ENCODE measurements at places on chromosomes 11 and 22. TPM values are rescaled to one million over a fixed set of nuclear protein-coding genes. Genes with fewer than 3 reads are reported as not detected.

DNA sequence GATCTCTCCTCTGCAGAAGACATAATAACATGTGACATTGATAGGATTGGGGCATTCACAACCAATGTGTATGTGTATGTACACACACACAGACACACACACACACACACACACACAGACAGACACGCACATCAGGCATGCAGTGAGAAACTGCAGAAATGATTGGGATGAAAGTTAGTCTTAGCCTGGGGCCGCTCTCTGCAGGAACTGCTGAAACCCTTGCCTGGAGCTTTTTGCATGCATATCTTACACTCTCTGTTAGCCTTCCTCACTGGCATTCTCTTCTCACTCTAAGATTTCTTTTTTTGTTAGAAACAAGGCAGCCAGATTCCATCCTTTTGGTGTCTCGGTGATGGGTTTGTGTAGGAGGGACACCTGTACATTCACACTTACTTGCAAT, 337.9 kb downstream of the NELL1 start:
- peak; percentile 14 for DNase-seq

DNA sequence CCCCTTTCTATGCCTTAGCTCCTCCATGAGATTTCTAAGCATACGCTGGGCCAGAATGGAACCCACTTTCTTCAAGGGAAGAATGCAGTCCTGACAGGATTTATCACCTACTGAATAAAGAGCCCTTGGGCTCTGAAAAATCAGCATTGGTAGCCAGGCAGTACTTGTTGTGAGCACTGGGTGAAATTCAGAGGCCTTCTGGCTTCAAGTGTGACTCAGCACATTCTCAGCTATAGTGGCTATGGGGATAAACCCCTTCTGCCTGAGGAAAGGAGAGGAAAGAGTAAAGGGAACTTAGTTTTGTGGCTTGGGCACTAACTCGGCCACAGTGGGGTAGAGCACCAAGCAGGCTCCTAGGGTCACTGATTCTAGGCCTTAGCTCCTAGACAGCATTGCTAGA, 574.8 kb downstream of the JRKL start:
- DNase-seq, result no peak

DNA sequence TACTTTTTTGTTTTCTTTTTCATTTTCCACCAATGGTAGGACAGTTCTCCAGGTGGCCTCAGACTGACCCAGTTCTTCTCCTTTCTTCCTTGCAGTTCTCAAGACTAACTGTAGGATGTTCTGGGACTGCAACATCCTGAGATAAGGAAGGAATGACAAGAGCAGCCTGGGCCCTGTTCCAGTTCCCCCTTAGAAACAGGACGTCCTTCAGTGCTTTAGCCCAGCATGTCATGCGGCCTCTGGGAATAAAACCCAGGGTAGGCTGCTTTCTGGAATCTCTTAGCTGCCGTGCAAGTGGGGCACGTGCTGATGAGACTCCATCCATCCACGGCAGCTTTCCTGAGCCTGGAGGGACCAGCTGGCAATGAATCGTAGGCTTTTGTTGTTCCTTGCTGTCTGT, 24.0 kb upstream of the CADM1 start:
- no peak for DNase-seq

GRCh38 chr11:126700768-126701519, 299.6 kb downstream of the KIRREL3 start:
- no peak for DNase-seq

DNA sequence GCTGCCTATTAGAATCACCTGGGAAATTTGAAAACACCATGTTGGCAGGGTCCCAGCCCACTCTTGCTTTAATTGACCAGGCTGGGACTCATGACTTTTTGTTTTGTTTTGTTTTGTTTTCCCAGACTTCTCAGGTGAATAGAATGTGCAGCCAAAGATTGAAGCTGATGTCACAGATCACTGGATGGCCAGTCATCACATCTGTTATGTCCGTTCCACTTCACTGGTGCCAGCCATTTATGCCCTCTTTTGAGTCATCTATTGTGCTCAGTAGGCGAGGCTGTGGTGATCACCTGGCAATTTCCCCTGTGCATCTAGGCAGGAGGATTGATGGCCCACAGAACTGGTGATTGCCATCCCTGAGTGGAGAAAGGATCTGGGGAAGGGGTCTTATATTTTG, 297.3 kb downstream of the INSC start:
- DNase-seq, result no peak

- DNase-seq, result no peak
These were observed 159.1 kb downstream of the PGR start for GRCh38 chr11:100970283-100971164.

DNA sequence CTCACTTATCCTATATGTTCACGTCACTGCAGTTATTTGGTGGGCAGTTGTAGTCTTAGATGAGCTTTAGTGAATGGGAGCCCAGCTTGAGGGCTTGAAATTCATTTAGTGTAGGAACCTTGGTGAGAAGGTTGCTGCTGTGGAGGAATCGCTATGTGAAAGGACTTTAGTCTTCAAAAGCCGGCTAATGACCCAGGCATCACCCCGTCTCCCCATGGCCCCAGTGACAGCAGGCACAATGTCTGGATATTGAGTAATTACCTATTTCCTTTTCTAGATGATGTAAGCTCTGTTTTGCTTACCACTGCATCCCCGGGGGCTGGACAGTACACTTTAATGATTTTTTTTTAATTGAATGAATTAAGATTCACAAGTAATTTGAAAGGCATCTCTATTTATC, 283.2 kb downstream of the ST3GAL4 start:
- DNase-seq, result no peak

- DNase-seq, result no peak
These were observed 3.8 kb upstream of the NPAS4 start for GRCh38 chr11:66417000-66417399.

DNA sequence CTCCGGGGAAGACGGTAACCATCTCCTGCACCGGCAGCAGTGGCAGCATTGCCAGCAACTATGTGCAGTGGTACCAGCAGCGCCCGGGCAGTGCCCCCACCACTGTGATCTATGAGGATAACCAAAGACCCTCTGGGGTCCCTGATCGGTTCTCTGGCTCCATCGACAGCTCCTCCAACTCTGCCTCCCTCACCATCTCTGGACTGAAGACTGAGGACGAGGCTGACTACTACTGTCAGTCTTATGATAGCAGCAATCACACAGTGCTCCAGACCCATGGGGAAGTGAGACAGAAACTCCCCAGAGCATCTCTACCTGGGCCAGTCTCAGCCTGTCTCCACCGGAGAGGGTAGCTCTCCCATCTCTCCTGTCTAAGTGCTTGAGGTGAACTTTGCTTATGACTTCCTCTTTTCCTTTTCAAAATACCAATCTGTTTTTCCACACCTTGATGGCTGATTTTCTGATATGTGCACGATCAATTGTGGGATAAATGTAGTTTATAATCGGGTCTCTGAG, 48.5 kb upstream of the VPREB1 start:
- DNase-seq, result no peak

GRCh38 chr11:120441592-120441991, 70.0 kb upstream of the GRIK4 start:
- DNase-seq, result no peak

DNA sequence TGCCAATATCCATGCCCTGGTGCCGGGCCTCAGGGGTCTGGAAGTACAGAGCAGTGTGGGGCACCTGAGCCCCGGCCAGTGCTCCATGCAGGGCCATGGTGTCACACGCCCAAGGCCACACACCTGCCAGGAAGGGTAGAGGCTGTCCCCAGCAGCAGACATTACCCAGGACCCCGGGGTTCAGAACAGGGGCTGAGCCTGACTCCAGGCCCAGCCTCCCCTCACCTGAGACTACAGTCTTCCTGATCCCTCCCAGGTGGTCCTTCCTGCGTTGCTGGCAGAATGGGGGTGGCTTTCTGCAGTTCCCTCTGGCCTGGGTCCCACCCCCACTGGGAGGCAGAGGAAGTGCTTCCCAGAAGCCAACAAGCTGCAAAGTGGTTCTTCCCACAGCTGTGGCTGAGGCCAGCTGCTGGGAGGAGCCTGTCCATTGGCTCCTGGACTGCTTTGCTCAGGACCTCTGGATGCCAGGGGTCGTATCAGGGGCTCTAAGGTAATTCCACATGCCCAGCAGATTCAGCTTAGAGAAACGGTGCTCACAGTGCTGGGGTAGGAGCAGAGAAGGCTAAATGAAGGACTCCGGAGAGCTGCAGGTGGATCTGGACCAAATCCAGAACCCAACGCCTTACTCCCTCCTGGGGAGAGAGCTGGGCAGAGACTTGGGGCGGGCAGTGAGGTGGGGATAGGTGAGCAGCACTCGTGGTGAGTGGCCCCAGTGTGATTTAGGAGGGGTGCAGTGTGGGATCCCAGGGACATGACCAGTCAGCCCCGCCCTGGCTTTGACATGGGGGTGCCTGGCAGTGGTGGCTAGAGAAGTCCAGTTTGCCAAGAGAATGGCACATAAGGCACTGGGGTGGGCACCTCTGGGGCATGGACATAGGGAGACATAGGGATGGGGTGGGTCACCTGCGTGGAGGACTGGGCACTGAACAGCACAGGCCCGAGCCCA, 12.6 kb downstream of the TCIRG1 start:
- DNase-seq, result no peak

GRCh38 chr11:47158242-47158641, 18.4 kb downstream of the ARFGAP2 start:
- no peak for DNase-seq

- no peak for DNase-seq
These were observed 62.4 kb upstream of the BMAL1 start for GRCh38 chr11:13215149-13215548.

DNA sequence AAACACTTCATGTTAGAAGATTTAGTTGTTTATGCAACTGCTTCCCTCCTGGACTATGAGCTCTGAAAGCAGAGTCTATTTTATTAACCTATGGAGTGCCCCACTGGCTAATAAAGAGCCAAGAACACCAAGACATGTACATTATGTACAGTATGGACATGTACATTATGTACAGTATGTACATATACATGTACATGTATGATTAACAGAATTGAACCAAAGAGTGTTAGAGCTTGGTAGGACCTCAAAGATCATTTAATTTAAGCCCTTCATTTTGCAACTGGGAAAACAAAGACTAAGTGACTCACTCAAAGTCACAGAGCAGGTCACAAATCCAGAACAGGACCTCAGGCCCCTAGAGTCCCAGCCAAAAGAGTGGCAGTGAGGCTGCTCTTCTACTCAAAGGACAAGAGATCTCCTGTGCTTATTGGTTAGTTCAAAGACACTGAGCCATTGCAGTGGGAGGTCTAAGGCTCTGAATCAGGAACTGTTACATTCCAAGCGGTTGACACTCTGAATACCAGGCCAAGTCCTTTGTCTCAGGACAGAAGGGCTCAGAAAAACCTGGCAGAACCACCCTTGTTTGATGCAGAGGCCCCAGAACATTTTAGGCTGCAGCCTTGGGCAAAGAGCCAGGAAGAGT, 103.8 kb downstream of the FAM168A start:
- peak; percentile 21 for DNase-seq

GRCh38 chr22:48090332-48090672, 1327.9 kb downstream of the TBC1D22A start:
- no peak for DNase-seq

GRCh38 chr11:11387207-11387606, 34.2 kb upstream of the CSNK2A3 start:
- DNase-seq, result no peak

DNA sequence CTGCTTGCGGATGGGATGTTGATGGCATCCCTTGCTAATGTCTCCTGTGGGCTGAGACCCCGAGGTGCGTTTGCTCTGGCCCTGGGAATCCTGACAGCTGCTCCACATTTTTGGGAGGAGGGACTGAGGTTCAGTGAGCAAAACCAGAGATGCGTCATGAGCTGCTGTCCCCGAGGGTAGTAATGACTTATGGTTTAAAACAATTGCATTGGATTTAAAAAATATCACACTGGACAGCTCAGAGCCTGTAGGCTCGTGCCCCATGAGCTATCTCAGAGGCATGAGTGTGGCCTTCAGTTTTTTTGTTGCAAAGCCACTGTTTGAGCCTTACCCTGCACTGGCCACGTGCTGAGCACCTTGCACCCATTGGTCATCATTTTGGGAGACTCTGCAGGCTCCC, 20.9 kb upstream of the PARVG start:
- DNase-seq, result no peak

- DNase-seq, result no peak
These were observed 4.7 kb downstream of the PRCP start for GRCh38 chr11:82895437-82896091.

DNA sequence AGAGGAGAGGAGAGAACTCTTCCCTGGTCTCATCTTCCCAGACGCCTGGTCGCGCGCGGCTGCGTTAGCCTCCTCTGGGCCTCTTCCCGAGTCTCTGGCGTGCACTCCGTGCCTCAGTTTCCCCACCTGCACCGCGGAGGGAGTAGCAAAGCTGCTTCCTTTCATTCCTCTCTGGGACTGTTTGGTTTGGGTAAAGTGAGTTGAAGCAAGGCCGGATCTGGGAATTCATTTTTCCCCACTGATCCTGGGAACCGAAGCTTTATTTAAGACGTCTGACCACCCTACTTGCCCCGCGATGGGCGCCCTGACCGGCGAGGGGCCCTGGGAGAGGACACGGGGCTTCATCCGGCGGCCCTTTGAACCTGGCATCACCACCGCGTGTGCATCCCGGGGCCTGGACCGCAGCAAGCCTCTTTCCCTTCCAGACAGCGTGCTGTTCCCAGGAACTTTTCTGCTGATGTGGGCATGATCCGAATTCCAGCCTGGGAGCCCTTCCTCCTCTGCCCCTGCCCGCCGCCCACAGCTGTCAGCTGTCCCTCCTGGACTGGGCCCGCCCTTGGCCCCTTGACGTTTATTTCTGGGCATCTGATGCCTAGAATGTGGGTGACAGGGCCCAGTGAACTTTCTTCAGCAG, 758 bp downstream of the LDLRAD3 start:
- no peak for DNase-seq

GRCh38 chr11:35321532-35322317, 97.6 kb downstream of the SLC1A2 start:
- no peak for DNase-seq

DNA sequence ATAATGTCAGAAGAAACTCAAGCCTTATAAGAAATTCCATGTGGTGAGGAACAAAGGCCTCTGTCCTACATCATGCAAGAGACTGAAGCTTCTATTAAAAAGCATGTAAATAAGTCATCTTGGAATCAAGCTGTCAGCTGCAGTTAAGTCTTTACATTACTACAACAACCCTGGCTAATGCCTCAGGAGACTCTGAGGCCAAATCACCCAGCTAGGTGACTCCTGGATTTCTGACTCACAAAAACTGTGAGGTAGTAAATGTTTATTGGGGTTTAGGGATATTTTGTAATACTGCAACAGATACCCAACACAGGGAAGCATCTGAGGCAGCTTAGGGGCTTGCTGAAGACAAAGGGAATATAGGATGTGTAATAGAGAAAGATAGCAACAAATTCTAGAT, 89.6 kb downstream of the C11orf87 start:
- no peak for DNase-seq

- DNase-seq, result no peak
These were observed 588.3 kb upstream of the ANO5 start for GRCh38 chr11:21604564-21604963.

DNA sequence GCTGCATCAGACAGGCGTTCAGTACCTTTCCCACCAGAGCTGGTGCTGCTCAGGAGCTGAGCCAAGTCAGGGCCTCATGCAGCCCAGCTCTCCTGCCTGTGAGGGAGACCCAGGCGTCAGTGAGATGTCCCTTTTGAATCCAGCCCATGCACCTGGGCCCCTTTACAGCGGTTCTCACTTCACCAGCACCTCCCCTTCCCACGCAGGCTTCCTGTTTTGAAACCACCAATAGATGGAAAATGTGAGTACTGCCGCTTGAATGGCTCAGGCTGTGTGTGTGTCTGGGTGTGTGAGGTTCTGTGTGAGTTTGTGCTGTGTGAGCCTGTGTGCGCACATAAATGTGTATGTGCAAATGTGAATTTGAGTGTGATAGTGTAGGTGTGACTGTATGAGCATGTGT, 88.4 kb downstream of the UBASH3B start:
- DNase-seq, result no peak

Gene OR4C45
- total RNA-seq, result not detected

Gene MUC6
- 0.07 TPM for total RNA-seq

Gene LINC01488
- not detected for total RNA-seq

Gene FOLR1
- 0.35 TPM for total RNA-seq

Measured in WTC11 (cell line).